ENCODE measurements at places on chromosomes 11 and 22.

DNA sequence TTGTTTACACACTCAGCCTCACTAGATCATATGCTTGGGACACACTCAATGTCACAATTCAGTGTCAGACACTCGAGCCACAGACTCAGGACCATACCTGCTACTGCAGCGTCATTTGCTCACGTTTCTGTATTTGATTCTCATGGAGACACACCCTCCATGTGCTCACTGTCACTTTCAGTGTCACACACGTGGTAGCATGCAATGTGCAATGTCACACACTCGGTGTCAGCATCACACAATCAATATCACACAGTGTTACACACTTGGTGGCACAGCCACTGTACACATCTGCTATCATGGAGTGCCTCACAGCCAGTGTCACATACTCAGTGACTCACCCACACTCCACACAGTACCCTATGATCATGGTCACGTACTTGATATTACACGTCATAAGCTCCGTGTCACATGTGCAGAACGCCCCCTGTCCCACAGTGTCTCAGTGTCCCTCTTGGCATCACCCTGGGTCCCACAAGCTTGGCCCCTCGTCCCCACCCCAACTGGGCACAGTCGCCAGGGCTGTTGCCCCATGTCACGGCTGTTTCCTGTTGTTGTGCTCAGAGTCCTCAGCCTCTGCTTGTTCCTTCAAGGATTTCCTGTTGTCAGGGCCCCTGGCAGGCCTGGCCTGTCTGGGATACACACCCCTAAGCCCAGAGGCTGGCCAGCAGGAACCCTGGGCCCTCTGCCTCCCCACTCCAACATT is 49.6 kb downstream of the PDE2A start:
- DNase-seq = no peak

- peak; percentile 52 for DNase-seq
Observed at GRCh38 chr11:72350752-72351151, 83.6 kb downstream of the CLPB start.

DNA sequence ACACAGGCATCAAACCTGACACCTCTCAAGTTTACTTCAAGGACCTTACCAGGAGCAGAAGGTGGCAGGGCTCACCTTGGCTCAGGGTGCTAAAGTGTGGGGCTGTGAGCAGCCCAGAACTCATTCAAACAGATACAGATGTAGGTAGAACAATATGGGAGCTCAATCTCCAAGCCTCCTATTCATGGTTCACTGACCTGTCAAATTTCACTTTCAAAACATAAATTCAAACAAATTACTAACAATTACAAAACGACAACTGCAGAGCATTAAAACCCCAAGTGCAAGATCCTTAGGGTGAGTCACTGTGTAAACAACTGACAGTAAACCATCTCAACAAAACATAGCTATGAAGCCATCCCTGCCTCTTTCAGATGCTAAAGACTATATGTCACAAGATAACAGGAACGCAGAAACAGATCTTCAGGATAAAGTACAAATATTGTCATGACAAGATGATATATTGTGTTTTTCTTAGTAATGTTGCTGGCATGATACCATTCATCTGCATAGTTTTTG is 303.5 kb upstream of the ANO3 start:
- peak; percentile 42 for DNase-seq

GRCh38 chr11:19447150-19447566 is 206.4 kb upstream of the E2F8 start:
- DNase-seq = peak; percentile 28

DNA sequence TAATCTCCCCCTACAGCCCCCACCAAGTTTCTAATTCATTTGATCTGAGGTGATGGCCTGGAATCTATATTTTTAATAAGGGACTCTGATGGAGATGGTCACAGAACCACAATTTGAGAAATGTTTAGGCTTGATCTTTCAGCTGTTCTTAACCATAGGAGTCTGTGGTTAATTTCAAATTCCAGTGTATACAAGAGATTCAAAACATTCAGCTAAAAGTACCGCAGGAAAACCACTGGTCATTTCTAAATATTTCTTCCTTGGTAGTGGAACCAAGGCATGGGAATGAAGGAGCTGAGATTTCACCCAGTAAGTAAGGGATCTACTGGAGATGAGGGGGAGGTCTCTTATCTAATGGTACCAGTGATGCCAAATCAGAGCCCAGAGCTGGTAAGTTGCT is 18.3 kb upstream of the GALNT18 start:
- DNase-seq = peak; percentile 7

DNA sequence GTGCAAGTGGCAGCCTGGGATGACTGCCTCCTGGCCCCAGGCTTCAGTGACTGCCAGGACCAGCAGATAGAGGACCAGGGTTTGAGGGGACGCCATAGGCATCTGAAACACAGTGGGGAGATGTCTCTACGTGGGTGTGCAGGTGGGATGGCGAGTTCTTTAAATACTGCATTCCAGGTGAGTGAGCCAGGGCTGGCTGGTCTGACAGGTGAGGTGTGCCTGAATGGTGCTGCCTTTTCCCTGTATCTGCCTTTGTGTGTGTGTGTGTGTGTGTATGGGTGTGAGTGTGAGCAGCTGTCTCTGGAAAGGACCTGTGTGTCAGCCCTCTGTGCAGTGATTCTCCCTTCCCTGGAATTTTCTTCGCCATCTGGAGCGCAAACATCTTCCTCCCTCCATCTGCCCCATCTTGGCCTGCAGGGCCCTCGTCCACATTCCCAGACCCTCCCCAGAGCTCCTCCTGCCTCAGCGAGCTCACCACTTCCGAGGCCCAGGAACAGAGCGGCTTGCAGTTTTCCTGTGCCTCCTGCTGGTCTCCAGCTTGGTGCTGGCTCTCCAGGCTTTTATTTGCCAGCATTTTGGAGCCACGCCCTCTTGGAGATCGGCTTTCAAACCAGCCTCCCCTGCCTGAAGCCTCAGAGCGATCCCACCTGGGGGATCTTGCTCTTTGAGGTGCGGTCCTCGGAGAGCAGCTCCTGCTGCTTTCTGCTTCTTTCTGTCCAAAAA is at the start of gene GPHA2:
Gene GPHA2 (minus strand): TSS at position 535 of the 723 bp plus-strand sequence. CDS start 433 bp downstream, at position 102.
- peak; percentile 38 for DNase-seq

DNA sequence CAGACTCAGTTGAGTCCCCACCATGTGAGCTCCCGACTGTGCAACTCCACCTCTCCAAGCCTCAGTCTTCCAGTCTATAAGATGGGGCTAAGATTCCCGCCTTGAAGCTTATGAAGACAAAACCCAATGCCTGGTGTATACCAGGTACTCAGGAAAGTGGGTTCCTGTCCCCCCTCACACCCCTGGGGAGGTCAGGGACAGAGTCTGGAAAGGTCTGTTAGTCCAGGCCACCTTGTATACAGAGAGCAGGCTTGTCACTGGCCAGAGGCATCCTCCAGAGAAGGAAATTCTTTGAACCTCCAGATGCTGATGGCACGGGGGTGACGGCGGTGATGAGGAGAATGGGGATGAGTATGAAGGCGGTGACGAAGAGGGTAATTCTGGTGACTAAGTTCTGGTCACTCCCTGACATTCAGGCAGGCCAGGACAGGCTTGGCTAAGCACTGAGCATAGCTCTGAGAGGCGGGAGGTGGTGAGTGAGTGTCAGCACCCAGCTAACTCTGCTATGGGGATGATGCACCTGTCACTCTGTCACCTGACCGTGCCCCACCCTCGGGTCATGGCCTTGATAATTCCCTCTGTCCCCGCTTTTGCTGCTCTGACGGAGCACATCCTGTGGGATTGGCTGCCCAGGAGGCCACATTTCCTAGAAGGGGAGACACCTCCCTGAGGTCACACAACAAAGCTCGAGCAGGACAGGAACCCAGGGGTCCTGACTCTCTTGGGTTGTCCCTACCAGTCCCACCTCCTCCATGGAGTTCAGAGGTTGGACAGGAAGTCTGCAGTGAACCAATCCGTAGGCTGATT is 30.9 kb upstream of the CSNK1E start:
- peak; percentile 24 for DNase-seq

DNA sequence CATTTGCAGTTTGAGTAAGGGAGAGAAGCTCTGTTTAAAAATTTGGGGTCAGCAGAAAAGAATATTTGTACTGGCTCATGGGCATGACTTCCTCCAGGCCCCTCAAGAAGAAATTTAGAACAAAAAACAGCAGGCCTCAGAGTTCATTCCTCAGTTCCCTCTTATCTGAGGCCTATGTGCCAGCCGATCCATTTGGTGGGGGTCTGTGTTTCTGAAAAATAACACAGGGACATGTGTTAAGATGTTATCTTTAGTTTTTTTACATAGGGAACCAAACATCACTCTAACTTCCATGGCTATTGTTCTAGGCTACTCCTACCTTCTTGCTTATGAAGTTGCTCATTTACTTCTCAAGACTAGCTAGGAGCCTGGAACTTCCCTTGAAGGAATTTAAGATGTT is 16.2 kb upstream of the HSD17B12 start:
- no peak for DNase-seq

DNA sequence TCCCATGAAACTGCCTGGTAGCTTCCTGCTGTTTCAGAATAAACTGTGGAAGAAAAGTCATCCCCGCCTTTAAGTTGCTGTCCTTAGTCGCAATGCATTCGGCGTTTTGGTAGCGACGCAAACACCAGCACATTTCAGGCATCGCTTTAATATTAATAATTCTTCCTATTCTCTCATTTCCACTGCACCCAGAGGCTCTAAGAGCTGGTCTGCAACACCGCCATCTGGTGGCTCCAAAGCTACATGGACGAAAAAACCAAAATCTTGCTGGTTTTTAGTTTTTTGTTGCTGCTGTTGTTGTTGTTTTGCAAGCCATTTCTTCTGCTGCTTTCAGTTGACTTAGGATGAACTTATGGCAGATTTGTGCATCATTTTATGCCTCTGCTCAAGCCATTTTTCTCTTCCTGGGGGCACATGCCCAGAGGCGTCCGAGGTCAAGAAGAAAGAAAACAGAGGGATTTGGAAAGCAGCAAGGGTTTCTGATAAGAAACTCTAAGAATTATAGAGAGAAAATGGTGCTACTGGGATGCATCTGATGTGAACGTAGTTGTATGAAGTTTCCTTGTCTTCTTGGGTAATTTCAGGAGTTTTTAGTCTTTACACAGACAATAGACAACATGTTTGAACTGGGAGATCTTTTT is 345.4 kb upstream of the KIRREL3 start:
- peak; percentile 44 for DNase-seq

- DNase-seq = peak; percentile 77
Observed at GRCh38 chr11:32172848-32173834, 82.3 kb downstream of the RCN1 start.

DNA sequence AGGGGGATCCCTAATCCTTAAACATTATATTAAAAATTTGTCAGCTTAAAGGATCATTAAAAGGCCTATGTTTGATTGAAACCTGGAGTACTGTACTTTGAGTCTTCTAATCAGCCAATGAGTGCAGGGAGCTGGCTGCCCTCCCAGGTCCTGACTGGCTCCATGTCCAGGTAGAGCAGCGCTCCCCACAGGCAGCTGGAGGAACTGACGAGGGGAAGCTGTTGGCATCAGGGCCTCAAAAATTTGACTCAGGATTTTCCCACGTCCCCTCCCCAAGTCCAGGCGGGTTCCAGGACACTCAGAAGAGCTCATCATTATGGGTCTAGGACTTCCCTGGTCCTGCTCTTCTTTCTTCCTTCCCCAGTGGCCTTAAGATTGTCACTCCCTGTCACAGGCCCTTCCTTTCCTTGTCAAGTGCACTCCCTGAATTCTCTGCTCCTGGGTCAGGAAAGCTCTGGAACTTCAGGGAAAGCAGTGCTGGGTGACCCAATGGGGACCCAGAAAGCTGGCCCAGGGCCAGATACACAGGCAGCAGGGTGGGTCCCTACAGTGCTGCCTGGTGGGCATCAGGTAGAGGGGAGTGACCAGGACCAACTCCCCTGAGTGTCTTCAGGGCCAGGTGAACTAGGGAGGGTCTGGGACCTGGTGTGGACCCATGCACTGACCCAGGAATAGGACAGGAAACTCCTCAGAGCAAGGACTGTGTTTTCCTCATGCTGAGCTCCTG is 65.5 kb downstream of the GGTLC2 start:
- DNase-seq = no peak

- peak; percentile 87 for DNase-seq
Observed at GRCh38 chr11:35174666-35175065, 35.7 kb downstream of the CD44 start.

GRCh38 chr22:38951734-38952133 is 5.7 kb upstream of the APOBEC3A start:
- DNase-seq = no peak

GRCh38 chr11:123180166-123180565 is 14.9 kb downstream of the CLMP start:
- DNase-seq = peak; percentile 49

DNA sequence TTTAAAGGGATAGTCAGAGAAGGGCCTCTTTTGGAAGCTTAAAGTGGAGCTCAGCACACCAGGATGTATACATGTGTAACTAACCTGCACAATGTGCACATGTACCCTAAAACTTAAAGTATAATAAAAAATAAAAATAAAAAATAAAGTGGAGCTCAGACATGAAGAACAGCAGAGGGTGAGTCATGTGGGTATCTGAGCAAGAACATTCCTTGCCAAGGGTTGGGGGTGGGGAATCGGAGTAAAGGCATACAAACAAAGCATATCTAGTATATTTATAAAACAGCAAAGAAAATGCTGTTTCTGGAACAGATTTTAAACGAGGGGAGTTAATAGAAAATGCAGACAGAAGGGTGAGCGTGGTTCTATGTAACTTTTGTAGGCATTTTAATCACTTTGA is 562.6 kb upstream of the ANO3 start:
- no peak for DNase-seq

- DNase-seq = no peak
Observed at GRCh38 chr11:68711114-68711513, 26.8 kb downstream of the GAL start.

- DNase-seq = no peak
Observed at GRCh38 chr11:130092661-130093060, 23.0 kb downstream of the APLP2 start.

DNA sequence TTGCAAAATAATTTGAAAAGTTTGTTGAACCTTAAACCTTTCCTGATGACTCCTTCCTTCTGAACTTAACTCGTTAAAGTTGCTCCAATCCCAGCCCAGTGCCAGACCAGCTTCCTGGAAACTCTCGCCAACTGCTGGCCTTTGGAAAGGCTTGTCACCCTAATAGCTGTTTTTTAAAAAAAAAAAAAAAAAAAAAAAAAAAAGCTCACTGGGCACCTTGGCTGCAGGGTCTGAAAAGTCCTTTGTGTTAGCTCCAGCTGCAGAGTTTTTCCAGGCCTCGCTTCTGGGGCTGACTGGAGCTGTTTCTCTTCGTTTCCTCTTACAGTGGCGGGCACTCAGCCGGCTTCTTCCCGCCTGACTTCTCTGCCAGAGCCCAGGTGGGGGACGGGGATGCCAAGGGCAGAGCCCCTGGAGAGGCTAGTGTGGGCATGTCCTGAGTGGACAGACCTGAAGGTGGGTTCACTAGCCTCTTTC is 25.1 kb downstream of the KCNQ1OT1 start:
- no peak for DNase-seq

GRCh38 chr11:40819230-40819629 is 640.2 kb downstream of the LRRC4C start:
- DNase-seq = no peak

GRCh38 chr11:117313091-117313490 is 3.0 kb downstream of the BACE1 start:
- no peak for DNase-seq

Measured in EH (cell line).